ENCODE measurements at places on chromosomes 16 and 17.

GRCh38 chr16:73890186-73891128 lies 406.2 kb upstream of the PSMD7 start:
- DNase-seq = no peak

DNA sequence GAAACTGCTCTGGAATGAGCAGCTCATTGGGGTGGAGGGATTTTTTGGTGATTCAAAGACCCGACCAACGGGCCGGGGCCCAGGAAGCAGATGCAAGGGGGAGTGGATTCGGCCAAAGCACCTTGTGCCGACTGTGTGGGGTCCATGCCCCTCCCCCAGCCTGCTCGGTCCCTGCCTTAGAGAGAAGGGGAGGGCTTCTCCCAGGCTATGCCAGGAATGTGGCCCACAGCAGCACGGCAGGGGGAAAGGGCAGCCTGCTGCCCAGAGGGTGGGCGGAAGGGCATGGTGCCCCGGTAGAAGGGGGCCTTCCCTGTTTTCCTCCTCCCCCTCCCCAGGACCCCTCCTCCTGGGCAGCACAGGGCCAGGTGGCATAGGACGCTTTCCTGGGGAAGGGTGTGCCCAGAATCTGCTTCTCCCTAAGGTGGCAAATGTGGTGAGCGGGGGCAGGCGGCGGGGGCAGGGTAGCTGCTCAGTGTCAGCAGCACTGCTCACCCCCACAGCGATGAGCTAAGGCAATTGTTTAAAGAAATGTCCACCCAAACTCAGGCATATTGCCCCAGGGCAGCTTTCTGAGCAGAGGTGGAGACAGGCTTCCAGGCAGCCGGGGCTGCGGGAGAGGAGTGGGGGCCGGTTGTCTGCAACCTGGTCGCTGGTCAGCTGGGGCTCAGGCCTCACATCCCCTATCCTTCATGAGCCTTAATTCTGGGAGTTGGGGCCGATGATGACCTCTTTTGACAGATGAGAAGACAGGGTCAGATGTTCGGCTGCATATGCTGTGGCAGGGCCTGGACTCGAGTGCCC lies 33.9 kb upstream of the MLKL start:
- no peak for DNase-seq

DNA sequence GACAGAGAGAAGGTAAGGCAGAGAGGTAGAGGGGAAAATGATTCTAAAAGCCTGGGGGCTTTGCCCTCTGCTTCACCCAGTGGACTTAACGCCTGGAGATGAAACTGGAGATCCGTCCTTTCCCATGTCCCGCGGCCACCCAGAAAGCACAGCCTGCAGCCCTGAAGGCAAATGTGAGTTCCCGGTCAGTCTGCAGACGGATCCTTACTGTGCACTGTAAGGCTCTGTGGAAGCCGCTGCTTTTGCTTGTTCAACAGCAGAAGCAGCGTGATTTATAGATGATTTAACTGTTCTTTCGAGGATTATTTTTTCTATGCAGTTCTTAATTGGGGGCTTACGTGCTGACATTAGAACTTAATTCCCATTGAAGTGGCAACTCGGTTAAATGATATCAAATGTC lies 290.4 kb downstream of the FOXL1 start:
- DNase-seq = no peak

DNA sequence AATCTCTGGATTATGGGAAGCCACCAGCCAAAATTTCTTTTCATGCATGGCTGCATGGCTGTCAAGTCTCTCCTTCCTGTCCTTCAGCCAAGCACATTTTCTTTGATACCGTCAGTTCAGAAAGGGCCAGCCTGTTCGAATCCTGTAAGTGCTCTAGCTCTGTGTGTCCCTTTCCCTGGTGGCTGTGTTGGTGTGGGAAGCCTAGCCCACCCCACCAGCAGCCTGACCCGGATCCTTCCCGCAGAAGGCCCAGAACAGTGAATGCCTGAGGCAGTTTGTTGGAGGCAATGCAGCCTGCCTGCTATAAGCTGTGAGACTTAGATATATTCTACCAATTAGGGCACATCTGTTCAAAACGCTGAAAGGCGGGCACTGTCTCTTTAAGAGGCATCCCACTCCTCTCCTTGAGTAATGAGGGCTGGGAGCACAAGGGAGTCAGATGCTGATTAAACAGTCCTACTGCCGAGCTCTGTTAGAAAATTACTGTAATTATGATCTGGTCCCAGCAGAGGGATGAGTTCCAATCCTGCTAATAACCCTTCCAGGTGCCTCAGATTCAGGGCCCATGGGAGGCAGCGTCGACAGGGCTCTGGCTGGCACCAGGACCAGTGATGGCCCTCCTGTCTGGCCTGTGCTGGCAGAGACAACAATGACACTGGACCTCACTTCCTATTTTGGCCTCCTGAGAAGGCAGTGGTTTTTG lies 18.4 kb downstream of the SNX11 start:
- DNase-seq = no peak

DNA sequence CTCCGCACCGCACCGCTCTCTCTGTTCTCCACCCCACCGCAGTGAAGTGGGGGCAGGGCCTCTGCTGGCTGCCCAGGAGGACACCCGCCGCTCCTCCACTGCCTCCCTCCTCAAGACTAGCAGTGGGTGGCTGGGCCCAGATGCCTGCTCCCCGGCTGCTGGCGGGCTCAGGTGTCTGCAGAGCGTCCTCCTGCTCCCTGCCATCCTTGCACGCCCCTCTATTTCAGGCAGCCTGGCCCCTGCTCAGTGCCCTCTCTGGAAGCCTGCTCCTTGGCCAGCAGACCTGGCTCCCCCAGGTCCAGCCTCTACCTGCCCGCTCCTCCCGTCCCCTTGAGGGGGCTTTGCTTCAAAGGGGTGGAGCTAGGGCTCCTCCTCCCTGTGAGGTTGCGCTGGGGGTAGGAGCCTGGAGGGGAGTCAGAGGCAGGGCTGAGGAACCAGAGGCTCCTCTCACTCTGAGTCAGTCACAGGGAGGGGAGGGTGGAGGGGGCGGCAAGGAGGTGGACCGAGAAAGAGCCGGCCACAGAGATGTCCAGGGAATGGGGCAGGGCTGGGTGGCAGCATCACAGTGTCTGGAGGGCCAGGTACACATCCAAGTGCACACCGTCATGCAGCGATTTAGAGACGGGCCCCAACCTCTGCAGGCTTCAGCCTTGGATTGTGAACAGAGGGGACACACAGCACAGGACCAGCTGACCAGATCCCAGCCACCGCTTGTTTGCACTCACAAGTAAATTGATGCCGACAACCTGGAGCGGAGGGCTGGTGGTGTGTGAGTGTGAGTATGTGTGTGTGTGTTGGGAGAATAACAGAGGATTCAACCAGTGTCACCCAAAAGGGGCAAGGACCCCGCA lies 9.8 kb upstream of the TMEM92 start:
- no peak for DNase-seq

DNA sequence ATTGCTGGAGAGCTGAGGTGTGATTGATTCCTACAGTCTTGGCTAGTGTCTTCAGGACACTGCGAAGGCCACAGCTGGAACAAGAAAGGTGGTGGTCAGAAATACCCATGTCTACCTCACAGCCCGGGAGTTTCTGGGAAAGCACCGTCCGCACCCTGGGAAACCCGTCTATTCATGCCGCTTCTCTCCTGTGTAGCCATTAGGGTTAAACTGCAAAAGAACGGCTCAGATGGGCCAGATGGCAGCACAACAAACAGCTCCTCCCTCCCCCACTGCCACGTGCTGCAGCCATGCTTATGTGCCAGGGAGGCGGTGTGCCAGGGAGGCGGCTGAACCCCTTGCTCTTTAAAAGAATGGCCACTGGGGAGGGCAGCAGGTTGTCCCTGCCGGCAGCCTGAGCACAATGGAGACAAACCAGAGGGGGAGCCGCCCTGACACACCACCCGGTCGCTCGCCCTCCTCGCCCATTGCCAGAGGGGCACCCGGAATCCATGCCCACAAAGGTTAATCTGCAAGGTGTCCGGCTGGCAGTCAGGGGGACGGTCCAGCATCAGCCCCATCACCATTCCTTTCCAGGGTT lies 65.2 kb downstream of the CYTH1 start:
- no peak for DNase-seq
